ENCODE measurements at places on chromosomes 3 and 15. TPM values are rescaled to one million over a fixed set of nuclear protein-coding genes. Genes with fewer than 3 reads are reported as not detected.

The ADGRG7 gene
- total RNA-seq, result not detected

The PLA2G4B gene
- 1.5 TPM for total RNA-seq

- H3K27ac ChIP-seq, result no peak overlapping the region
- no peaks in the 10 kb centered on the region for H3K4me1 ChIP-seq
- no peak overlapping the region for H3K4me3 ChIP-seq
These were observed 52.1 kb downstream of the LSM3 start for GRCh38 chr3:14230729-14231128.

GRCh38 chr15:65533057-65533756 is 2.9 kb downstream of the HACD3 start:
- H3K27me3 ChIP-seq, result no peaks in the 10 kb centered on the region
- no peak overlapping the region for H3K4me3 ChIP-seq
- DNase-seq, result no peak
- peak overlapping the region; percentile 79 for H3K27ac ChIP-seq

The EFCAB12 gene
- 0.43 TPM for total RNA-seq

DNA sequence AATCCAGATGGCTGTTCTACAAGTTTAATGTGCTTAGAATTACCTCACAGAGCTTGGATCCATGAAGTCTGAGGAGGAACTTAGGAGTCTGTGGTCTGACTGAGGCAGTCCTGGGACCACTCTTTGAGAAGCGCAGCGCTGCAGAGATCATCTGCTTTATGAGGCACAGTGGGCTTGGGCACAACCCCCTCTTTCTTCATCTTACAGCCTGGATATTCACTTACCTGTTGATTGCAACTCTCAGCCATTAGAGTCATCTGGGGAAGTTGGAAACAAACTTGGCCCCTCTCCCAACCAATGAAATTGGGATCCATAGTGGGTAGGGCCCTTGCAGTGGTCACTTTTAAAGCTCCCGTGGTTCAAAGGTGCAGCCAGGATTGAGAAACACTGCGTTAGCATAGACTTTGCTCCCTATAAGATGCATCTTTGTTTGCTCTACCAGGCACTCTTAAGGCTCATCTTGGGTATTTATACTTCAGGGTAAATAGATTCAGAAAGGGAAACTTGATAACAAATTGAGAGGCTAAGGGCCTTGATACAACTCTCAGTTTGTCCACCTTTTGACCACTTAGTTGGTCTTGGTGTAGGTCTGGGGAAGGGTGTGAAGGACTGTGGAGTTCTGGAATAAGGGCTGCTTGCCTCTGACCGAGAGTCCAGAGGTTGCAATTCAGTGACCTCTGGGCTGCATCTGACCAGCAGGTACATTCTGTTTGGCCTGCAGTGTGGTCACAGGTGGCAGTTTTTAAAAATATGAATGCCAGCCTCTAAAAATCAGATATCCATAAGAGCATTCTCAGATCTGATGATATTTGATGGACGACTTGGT is 22.8 kb downstream of the FEM1B start:
- no peaks in the 10 kb centered on the region for H3K36me3 ChIP-seq
- H3K4me1 ChIP-seq, result peaks cover 1% of the 10 kb centered on the region
- DNase-seq, result peak; percentile 48
- H3K27ac ChIP-seq, result no peak overlapping the region
- no peaks in the 10 kb centered on the region for H3K27me3 ChIP-seq

Data from adrenal gland (tissue), 19 donors.